ENCODE measurements at places on chromosomes 16 and 17.
A peak's percentile ranks its signal among the peaks of the same experiment; 100 is the strongest.

- DNase-seq, result peak; percentile 86
- no peaks in the 10 kb centered on the region for H3K36me3 ChIP-seq
- H3K4me1 ChIP-seq, result peaks cover 66% of the 10 kb centered on the region
- H3K4me3 ChIP-seq, result peak overlapping the region; percentile 20
- H3K27ac ChIP-seq, result peak overlapping the region; percentile 93
Observed at GRCh38 chr17:50263331-50264262, 10.7 kb upstream of the TMEM92 start.

- no peaks in the 10 kb centered on the region for H3K27me3 ChIP-seq
- no peak overlapping the region for H3K4me3 ChIP-seq
- H3K4me1 ChIP-seq, result no peaks in the 10 kb centered on the region
Observed at GRCh38 chr17:61583242-61583641, 7.8 kb downstream of the NACA2 start.

GRCh38 chr16:11670171-11671131, 2.2 kb downstream of the SNN start:
- H3K4me3 ChIP-seq, result peak overlapping the region; percentile 97
- no peaks in the 10 kb centered on the region for H3K36me3 ChIP-seq
- no peak for DNase-seq
- H3K27ac ChIP-seq, result peak overlapping the region; percentile 90

GRCh38 chr17:42879596-42879985, 21.0 kb upstream of the G6PC1 start:
- H3K4me1 ChIP-seq, result no peaks in the 10 kb centered on the region
- H3K27ac ChIP-seq, result no peak overlapping the region
- no peaks in the 10 kb centered on the region for H3K27me3 ChIP-seq
- no peak overlapping the region for H3K4me3 ChIP-seq
- DNase-seq, result no peak
- H3K36me3 ChIP-seq, result no peaks in the 10 kb centered on the region

GRCh38 chr16:3215601-3216262, 19.2 kb downstream of the ZNF200 start:
- DNase-seq, result no peak
- H3K4me3 ChIP-seq, result no peak overlapping the region
- H3K27ac ChIP-seq, result no peak overlapping the region

DNA sequence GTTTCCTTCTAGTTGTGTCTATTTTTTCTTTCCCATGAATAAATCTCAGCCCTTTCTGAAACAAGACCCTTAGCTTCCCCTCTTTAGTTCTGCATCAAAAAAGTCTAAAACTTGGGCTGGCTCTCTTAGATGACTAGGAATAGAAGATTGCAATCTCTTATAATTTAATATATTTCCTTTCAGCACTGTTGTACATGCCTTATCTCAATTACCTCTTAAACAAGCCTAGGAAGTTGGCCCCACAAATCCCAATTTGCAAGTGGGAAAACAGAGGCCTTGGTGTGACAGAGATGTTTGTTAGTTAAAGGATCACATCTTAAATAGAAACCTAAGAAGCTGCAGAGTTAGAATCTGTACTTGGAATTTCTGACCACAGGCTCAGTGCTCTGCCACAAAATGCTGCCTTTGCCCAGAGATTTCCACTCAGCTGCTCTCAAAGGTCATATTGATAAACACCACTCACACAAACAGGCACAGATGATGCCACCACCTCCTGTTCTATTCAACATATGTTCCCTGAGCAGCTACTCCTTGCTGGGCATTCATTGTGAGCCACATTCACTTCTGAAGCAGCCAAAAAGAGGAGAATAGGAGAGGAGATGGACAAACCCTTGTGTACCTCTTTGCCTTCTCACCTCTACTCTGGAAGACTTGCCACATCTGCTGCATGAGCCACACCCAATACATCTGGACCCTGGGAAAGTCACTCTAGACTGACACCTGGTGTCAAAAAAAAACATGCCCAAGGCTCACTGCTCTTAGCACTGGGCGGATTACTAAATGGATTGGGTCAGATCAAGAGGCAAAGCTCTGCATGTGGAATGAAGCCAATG, 5.5 kb downstream of the CCDC182 start:
- H3K27me3 ChIP-seq, result no peaks in the 10 kb centered on the region
- DNase-seq, result no peak
- H3K27ac ChIP-seq, result no peak overlapping the region
- no peaks in the 10 kb centered on the region for H3K36me3 ChIP-seq
- H3K4me1 ChIP-seq, result no peaks in the 10 kb centered on the region

DNA sequence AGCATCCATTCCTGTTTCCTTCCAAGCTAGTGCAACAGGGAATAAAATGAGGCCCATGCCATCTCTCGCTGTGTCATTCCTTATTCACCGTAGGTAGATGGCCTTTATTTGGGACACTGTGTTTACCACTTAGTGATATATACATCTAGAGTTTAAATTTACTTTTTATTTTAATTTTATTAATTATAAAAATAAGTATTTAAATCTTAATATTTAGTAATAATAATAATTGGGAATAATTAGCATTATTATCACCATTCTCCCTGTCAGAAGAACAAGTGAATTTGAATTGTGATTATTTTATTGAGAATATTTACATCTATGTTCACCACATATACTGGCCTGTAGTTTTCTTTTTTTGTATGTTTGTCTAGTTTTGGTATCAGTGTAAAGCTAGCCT, 692.9 kb upstream of the KIF2B start:
- no peaks in the 10 kb centered on the region for H3K27me3 ChIP-seq
- H3K4me3 ChIP-seq, result no peak overlapping the region
- H3K27ac ChIP-seq, result no peak overlapping the region
- no peak for DNase-seq
- no peaks in the 10 kb centered on the region for H3K4me1 ChIP-seq
- H3K36me3 ChIP-seq, result no peaks in the 10 kb centered on the region

DNA sequence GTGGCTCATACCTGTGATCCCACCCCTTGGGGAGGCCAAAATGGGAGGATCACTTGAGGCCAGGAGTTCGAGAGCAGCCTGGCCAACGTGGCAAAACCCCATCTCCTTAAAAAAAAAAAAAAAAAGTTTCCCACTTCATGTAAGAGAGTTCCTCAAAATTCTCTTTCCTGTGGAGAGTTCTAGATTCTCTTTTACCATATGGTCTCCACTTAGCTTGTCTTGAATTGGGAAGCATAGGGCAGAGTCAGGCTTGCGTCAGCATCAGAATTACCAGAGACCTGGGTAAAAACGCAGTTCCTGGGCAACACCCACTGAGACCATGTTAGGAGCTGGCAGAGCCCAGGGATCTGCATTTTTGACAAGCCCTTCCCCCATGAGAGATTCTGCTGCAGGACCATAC, 158.4 kb downstream of the CCDC182 start:
- no peaks in the 10 kb centered on the region for H3K4me1 ChIP-seq
- DNase-seq, result no peak
- H3K4me3 ChIP-seq, result no peak overlapping the region
- no peak overlapping the region for H3K27ac ChIP-seq
- no peaks in the 10 kb centered on the region for H3K36me3 ChIP-seq
- no peaks in the 10 kb centered on the region for H3K27me3 ChIP-seq

- no peak overlapping the region for H3K4me3 ChIP-seq
- no peaks in the 10 kb centered on the region for H3K27me3 ChIP-seq
- H3K36me3 ChIP-seq, result no peaks in the 10 kb centered on the region
Observed at GRCh38 chr16:87288753-87289362, 28.3 kb downstream of the C16orf95 start.

GRCh38 chr16:57732714-57733113, 2.9 kb upstream of the KATNB1 start:
- no peak for DNase-seq
- no peaks in the 10 kb centered on the region for H3K36me3 ChIP-seq
- peaks cover 28% of the 10 kb centered on the region for H3K4me1 ChIP-seq
- H3K27me3 ChIP-seq, result no peaks in the 10 kb centered on the region

DNA sequence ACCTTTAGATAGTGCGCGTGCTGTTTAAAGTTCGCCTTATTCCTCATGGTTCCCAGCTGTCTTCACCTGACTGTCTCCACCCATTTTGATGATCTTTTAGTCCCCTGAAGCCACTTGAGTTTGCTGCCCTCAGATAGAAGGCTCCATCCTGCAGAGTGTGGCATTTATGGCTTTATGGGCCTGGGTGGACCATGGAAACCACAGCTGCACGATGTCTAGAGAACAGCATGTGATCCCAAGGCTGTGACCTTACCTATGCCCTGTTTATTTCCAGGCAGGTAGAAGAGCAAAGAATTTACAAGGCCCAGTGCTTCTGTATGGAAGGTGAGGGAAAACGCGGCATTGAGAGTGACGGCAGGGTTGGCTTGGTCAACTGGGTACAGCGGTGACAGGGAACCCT, 356.9 kb downstream of the SLC39A11 start:
- no peaks in the 10 kb centered on the region for H3K27me3 ChIP-seq
- no peak overlapping the region for H3K4me3 ChIP-seq
- no peaks in the 10 kb centered on the region for H3K4me1 ChIP-seq
- no peaks in the 10 kb centered on the region for H3K36me3 ChIP-seq
- no peak overlapping the region for H3K27ac ChIP-seq
- DNase-seq, result no peak

DNA sequence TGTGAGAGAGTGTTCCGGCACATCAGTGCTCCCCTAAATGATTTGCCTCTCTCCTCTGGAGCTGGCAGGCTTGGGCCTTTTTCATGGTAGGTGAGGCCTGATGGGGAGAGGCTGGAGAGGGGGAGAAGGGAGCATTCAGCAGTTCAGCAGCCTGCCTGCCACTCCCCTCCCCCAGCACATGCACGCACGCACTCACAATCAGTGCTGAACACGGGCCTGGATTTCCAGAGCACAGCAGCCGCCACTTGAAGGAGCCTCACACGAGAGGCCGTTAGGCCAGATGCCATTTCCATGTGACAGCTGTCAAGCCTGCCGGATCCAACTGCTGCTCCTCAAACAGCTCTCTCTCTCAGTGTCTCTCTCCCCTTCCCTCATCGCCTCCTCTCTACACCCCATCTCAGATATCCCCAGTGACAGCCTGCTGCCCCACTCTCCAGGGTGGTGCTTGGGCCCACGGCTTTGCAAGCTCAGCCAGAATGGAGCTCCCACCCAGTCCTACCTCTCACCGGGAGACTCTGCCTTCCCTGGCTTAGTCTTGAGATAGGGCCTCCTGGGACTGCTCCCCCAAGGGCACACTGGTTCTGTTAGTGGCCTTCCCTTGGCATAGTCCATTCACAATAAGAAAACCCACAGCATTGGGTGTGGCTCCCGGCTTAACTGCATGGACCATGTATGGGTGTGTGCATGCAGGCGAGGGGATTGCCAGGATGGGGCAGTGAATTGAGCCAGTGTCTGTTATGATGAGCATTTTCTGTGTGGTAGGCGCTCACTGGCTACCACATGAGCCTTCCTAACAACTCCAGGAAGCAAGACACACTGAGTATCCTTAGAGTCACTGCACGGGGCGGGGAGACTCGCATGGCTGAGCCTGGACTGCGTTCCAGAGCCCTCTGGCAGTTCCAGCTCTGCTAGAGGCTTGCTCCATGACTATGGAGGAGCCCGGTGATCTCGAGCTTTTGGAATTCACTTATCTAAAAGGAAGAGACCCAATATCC, 226.2 kb downstream of the CCDC182 start:
- H3K27me3 ChIP-seq, result no peaks in the 10 kb centered on the region
- no peak overlapping the region for H3K27ac ChIP-seq
- DNase-seq, result no peak
- peaks cover 3% of the 10 kb centered on the region for H3K4me1 ChIP-seq

DNA sequence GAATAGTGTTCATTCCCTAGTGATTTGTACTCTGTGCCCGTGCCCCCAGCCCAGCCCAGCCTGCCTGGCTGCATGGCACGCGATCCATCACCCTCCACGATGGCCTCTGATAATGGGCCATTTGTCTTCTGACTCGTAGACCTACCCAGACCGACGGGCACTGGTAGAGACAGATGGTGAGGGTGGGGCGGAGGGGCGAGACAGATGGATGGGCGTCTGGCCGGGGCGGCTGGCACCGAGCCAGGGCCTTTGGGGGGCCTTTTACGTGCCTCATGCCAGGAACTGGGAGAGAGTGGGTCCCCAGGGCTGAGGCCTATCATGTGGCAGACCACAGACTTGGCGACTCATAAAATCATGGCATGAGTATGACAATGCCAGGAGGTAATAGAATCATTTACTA, 25.4 kb downstream of the CRHR1 start:
- H3K27me3 ChIP-seq, result no peaks in the 10 kb centered on the region
- H3K4me1 ChIP-seq, result no peaks in the 10 kb centered on the region
- DNase-seq, result no peak
- H3K36me3 ChIP-seq, result no peaks in the 10 kb centered on the region
- no peak overlapping the region for H3K4me3 ChIP-seq
- no peak overlapping the region for H3K27ac ChIP-seq

GRCh38 chr16:4217204-4218131, 24.4 kb downstream of the SRL start:
- H3K27ac ChIP-seq, result peak overlapping the region; percentile 36
- no peak overlapping the region for H3K4me3 ChIP-seq
- H3K27me3 ChIP-seq, result no peaks in the 10 kb centered on the region
- H3K36me3 ChIP-seq, result no peaks in the 10 kb centered on the region
- H3K4me1 ChIP-seq, result peaks cover 36% of the 10 kb centered on the region

GRCh38 chr16:14455573-14455972, 174.5 kb downstream of the PARN start:
- no peaks in the 10 kb centered on the region for H3K36me3 ChIP-seq
- no peak for DNase-seq
- H3K4me1 ChIP-seq, result no peaks in the 10 kb centered on the region
- no peaks in the 10 kb centered on the region for H3K27me3 ChIP-seq

GRCh38 chr17:28755486-28755885, 11.7 kb downstream of the TRAF4 start:
- no peaks in the 10 kb centered on the region for H3K27me3 ChIP-seq
- H3K27ac ChIP-seq, result no peak overlapping the region
- H3K4me3 ChIP-seq, result no peak overlapping the region
- no peak for DNase-seq

- H3K36me3 ChIP-seq, result no peaks in the 10 kb centered on the region
- H3K4me1 ChIP-seq, result peaks cover 47% of the 10 kb centered on the region
- no peaks in the 10 kb centered on the region for H3K27me3 ChIP-seq
- H3K4me3 ChIP-seq, result no peak overlapping the region
Observed at GRCh38 chr16:75064403-75065148, 52.0 kb downstream of the LDHD start.

DNA sequence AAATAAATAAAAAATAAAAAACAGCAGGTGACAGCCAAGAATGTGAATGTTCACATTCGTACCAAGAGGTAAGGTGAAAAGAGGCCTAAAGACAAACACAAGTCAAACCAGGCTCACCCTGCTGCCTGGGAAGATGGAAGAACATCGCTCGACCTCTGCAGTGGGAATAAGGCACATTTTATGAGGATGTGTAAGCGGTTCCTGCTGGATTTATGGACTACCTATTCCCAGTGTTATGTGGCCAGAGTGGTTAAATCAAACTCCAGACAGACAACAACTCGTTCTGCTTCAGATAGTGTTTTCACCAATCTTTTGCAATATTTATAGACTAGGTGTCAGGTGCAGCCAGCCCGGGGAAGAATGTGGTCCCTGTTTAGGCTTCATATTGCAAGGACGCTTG, 215.0 kb upstream of the HSBP1 start:
- no peaks in the 10 kb centered on the region for H3K27me3 ChIP-seq
- no peak overlapping the region for H3K27ac ChIP-seq
- DNase-seq, result no peak
- H3K4me1 ChIP-seq, result no peaks in the 10 kb centered on the region

- H3K4me1 ChIP-seq, result no peaks in the 10 kb centered on the region
- H3K36me3 ChIP-seq, result no peaks in the 10 kb centered on the region
- H3K27me3 ChIP-seq, result no peaks in the 10 kb centered on the region
- H3K4me3 ChIP-seq, result no peak overlapping the region
- no peak overlapping the region for H3K27ac ChIP-seq
- no peak for DNase-seq
Observed at GRCh38 chr17:74303305-74303704, 22.7 kb upstream of the KIF19 start.
